ENCODE measurements at places on chromosomes 6 and 20. TPM values are rescaled to one million over a fixed set of nuclear protein-coding genes. Genes with fewer than 3 reads are reported as not detected.

The KCNQ2 gene
- total RNA-seq = 6.8 TPM

- no peaks in the 10 kb centered on the region for H3K4me1 ChIP-seq
- no peak overlapping the region for H3K4me3 ChIP-seq
- H3K27ac ChIP-seq = no peak overlapping the region
- no peaks in the 10 kb centered on the region for H3K36me3 ChIP-seq
- no peaks in the 10 kb centered on the region for H3K27me3 ChIP-seq
- peak; percentile 27 for DNase-seq
Observed at GRCh38 chr6:142045380-142046278, 87.1 kb upstream of the GJE1 start.

- DNase-seq = no peak
- H3K4me1 ChIP-seq = no peaks in the 10 kb centered on the region
- H3K36me3 ChIP-seq = no peaks in the 10 kb centered on the region
- no peak overlapping the region for H3K4me3 ChIP-seq
Observed at GRCh38 chr6:66199171-66199570, 492.1 kb upstream of the EYS start.

GRCh38 chr6:148263010-148263409 is 79.6 kb upstream of the SASH1 start:
- peaks cover 3% of the 10 kb centered on the region for H3K4me1 ChIP-seq
- H3K36me3 ChIP-seq = no peaks in the 10 kb centered on the region
- DNase-seq = no peak
- no peaks in the 10 kb centered on the region for H3K27me3 ChIP-seq

GRCh38 chr6:132131758-132132157 is 180.6 kb upstream of the CCN2 start:
- H3K4me3 ChIP-seq = no peak overlapping the region
- H3K27ac ChIP-seq = peak overlapping the region; percentile 83
- no peaks in the 10 kb centered on the region for H3K36me3 ChIP-seq
- no peaks in the 10 kb centered on the region for H3K27me3 ChIP-seq
- DNase-seq = peak; percentile 62

DNA sequence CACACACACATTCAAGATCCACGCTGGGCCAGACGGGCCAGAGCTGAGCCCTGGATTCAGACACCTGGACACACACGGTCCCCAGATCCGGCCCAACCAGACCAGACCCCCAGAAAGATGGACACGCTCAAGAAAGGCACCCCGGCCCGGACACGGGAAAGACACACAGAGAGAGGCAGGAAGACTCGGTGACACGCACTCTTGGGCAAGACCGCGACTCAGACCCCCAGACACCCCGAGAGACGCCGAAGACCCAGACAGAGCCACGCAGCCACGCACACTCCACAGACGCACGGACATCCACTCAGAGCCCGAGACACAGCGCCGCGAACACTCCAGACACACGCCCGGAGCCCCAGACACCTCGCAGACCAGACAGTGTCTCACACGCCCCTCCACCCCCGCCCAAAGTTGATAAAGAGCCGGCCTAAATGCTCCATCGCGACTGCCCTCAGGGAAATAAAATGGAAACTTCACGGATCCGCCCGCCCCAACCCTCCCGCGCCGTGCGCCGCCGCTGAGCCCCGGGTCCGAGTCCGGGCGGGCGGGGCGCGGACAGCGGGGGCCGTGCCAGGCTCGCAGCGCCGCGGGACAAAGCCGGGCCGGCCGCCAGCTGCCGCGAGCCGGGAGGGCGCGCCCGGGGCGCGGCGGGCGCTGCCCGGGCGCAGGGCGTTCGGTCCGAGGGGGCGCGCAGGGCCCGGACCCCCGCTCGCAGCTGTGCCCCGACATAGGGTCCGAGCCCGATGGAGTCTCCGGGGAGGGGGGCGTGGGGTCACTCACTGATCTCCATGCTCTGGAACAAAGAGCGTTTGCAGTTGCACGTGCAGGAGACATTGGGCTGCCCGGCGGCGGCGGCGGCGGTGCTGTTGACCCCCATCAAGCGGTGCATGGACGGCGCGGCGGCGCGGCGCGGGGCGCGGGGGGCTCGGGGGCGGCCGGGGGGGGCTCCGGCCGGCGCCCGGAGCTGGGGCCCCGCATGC is 831 bp downstream of the PMEPA1 start:
- H3K4me3 ChIP-seq = peak overlapping the region; percentile 78
- no peaks in the 10 kb centered on the region for H3K36me3 ChIP-seq
- H3K27ac ChIP-seq = peak overlapping the region; percentile 82
- DNase-seq = peak; percentile 38
- peaks cover 17% of the 10 kb centered on the region for H3K4me1 ChIP-seq
- no peaks in the 10 kb centered on the region for H3K27me3 ChIP-seq

Data from lung (tissue), 17 donors.